ENCODE measurements at places on chromosomes 2 and 18. TPM values are rescaled to one million over a fixed set of nuclear protein-coding genes. Genes with fewer than 3 reads are reported as not detected.

MLPH gene
- total RNA-seq: 33.8 TPM

DNA sequence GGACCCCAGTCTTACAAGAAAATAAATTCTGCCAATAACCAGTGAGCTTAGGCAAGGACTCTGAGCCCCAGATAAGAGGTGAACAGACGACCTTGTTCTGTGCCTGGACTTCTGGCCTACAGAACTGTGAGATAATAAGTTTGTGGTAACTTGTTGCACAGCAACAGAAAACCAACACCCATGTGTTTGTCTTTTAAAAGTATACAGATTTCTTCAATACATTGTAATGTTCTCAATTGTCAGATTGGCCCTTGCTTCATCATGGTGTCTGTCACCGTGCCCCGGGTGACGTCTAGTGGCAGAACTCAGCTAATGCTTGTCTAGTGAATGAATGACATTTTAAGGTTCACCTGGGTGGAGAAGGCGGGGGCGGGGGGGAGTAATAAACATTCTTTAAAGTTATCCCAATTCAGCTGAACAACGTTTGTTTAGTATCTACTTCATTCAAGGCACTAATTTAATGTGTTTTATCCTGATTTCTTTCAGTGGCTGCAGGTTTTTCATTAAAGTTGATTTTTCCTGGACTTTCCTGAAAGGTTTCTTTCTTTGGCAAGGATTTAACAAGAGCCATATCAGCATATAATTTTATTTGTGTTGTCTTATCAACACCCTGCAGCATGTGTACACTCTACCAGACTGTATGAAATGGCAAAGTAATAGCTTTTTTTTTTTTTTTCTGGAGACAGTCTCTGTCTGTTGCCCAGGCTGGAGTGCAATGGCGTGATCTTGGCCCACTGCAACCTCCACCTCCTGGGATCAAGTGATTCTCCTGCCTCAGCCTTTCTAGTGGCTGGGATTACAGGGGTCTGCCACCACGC is 123.8 kb upstream of the DLX2 start:
- no peak for DNase-seq

DNA sequence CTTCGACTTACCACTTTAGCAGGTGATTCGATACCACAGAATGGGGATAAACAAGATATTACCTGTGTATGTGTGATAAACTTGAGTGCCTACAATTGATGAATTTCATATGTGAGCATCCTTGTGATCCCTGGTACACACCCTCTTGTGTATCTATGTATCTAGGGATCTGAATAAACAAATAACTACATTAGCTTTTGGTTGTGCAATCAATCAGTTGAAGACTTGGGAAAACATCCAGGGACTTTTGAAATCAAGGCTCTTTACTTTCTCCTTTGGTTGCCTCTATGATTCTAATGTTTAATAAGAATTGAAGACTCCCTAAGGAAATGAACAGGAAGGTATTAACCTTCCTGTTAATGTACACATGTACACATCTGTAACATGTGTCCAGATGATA is 97.3 kb upstream of the DCC start:
- no peak for DNase-seq

SLC4A5 gene
- 0.84 TPM for total RNA-seq

LRRTM4 gene
- total RNA-seq: 2.1 TPM

DNA sequence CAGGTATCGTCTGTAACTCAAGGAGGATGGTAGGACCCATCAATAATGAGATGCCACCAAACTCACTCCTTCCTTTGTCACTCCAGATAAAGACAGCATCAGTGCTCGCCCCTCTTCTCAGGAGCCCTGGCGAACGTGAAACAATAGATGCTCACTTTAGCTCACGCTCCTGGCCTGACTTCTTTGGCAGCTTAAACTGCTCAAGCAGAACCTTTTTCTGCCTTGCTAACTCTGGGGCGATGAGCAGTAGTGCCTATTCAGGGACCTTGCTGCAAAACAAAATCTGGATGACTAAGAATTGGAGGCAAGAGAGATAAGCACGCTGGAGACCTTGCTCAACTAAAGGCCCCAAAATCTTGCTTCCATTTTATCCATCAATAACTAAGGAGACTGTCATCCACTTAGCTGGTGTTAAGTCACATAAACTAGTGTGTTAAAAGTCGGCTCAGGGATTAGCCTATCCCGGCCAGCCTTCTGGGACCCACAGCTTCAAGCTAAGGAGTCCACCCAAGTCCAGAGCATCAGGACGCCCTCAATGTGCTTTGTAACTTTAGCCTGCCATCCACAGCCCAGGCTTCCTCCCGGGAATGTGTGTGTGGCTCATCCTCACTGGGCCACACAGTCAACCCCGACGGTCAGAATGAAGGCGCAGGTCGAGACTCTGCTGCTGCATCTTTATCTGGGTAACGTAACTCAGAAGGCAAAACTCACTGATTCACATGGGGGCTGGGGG is 38.9 kb downstream of the ZNF516 start:
- DNase-seq: no peak

GRCh38 chr18:40094441-40094840 is 1860.6 kb upstream of the PIK3C3 start:
- no peak for DNase-seq

- DNase-seq: no peak
Observed at GRCh38 chr2:62732262-62732777, 26.8 kb downstream of the EHBP1 start.

DNA sequence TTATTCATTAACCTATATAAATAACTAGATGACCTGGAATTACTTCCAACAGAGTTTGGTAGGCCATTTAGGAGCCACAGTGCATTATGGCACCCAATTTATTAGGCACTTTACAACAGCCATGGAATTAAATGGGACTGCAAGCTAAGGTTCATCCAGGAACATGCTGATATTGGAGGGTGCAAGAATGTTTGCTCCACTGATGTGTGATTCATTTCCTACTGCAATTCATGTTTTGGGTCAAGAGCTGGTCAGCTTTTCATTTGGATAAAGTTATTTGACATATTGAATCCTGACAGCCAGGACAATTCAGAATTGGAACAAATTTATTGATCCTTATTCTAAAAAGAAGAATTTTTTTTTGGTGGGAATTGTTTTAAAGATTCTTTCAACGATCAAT is 11.8 kb upstream of the LYPD1 start:
- no peak for DNase-seq

DNA sequence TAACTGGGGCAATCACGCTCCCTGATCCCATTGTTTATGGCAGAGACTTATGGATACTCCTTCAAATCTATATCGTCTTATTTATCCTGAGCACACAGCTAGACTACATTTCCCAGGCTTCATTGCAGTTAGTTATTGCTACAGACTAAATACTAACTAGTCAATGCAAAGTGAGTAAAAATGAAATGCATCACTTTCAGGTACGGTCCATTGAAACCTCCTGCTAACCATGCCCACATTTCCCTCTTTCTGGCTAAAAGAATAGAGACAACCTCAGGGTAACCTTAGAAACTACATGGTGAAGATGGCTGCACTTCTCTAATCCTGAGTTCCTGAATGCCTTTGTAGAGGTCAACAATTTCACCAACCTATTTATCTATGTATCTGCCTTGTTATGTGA is 437.4 kb downstream of the EPHA4 start:
- DNase-seq: no peak

DNA sequence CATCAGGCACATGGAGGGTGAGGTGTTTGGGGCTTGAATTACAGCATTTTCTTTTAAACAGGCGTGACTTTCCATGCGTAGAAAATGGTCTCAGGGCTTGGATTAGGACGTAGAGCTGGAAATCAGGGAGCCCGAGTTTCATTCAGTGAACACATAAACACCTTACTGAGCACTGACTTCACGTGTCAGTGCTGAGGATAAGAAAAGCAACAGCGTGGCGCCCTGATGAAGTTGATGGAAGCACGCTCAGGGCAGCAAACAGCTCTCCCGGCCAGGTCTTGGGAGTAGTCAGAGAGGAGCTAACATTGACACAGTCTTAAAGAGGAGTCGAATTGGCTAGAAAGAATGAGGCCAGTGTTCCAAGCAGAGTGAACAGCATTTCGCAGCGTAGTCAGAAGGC is 110.7 kb downstream of the LYPD1 start:
- no peak for DNase-seq

DNA sequence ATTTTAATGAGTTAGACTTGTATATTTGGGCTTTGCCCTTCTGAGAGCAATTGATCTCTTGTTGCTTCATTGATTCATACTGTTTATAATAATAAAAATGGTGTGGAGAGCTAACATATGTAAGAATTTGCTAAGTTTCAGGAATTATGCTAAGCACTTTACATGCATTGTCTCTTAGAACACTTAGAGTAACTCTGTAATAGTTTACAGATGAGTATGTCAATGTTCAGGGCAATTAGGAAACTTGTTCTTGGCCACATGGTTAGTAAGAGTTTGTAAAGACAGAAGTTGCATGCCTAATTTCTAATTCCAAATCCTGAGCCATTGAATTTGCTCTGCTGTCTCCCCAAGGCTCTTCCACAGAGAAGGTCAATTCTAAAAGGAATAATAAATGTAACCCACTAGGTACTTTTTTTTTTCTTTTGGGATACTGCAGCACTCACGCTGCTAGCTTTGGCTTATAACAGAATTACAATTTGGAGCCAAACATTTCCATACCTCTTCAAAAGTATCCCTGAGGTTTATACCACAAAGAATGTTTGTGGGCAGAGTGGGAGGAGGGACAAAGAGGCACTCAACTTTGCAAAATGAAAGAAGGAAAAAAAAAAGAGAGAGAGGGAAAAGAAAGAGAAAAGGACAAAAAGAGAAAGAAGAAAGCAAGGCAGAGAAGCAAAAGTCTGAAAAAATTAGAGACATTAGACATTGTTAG is 232.4 kb downstream of the CALCRL start:
- no peak for DNase-seq

DNA sequence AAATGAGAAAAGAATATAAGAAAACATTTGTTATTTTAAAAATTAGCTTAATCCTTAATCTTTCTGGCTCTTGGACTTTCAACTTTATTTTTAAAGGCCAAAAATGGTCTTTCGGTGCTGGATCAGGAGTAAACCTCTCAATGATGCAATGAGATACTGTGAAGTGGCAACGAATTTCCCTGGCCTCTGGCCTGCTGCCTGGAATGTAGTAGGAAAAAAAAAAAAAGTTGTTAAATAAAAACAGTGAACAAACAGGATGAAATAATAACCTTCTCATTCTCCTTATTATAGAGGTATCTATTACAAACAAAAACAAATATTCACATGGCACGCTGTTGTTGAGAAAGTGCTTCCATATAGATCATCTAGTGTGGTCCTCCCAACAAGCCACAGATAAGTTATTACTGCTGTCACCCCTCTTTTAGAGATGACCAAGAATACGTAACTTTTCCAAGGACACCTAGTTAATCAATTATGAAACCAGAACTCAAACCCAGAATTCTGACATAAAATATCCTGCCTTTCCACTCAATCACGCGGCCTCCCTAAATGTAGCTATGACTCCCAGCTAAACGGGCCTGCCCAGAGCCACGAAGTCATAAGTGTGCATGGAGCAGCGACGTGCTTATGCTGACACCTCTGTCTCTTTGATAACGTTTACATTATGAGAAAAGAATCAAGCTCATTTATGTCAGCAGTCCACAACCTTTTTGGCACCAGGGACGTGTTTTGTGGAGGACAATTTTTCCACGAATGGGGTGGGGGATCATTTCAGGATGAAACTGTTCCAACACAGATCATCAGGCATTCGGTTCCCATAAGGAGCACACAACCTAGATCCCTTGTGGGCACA is 170.9 kb downstream of the BCL2 start:
- no peak for DNase-seq

DNA sequence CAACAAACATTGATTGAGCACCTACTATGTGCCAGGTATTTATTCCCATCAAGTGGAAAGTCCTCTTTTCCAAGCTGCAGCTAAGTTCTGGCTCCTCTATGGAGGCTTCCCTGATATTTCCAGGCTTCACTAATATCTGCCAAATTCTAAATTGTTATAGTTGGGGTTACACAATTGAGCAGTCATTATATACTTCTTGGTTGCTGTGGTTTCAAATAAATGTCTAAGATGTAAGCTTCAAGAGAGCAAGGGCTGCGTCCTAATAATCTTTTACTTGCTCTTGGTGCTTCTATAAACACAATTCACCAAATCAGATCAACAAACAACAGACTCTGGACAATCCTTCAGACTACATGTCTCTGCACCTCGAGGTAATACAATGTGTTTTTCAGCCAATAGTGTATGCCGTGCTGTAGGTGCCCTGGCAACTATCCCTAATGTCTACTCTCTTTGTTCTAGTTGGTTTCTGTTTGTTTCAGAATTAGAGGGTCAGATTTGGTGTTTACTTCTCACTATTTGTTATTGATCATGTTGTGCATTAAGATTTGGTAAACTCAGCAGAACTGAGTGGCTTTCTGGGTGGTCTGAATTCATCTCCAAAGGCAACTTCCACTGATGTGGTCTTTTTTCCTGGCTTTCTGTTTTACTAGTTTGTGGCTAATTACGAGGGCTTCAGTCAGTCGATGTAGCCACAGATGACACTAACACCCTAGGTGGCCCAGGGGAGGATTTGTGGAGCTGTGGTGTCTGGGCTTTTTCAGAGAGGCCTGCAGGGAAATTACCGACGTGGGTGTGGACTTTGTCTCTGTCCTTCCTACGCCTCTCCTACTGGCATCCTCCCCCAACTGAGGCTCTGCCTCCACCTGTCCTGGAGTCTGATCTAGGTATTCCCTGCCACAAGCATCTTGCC is 50.4 kb downstream of the CDCA7 start:
- no peak for DNase-seq

PDE11A gene
- 0.57 TPM for total RNA-seq

DNA sequence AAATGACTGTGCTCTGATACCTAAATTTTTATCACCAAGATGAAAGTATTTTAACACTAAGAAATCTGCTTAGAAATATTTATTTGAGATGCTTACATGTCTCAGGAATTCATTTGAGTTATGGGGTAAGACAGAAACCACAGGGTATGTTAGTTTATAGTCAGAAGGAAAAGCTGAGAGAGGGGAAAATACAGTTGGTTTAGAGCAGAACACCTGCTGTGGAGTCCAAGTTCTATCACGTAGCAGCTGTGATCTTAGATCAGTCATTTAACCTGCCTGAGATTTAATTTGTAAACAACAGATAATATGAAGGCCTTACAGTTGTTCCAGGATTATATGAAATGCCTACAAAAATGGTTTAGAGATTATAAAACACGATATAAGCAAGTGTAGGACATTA is 29.0 kb downstream of the PDE6D start:
- DNase-seq: no peak

C18orf63 gene
- total RNA-seq: not detected

TMEM169 gene
- total RNA-seq: 5.5 TPM

TUBB8B gene
- total RNA-seq: not detected

ITPRIPL1 gene
- total RNA-seq: not detected

KCNK3 gene
- total RNA-seq: 28.4 TPM

Data from Caki2 (cell line).